Activated CD8-positive, alpha-beta memory T cell treated with anti-CD3 and anti-CD28 coated beads for 4 hours (primary cell): ENCODE measurements at places on chromosomes 11 and 22.
A peak's percentile ranks its signal among the peaks of the same experiment; 100 is the strongest.

- DNase-seq: no peak
These were observed 14.0 kb upstream of the PARVG start for GRCh38 chr22:44166498-44167276.

GRCh38 chr11:66268952-66269905 lies 790 bp downstream of the RAB1B start:
- DNase-seq: no peak

DNA sequence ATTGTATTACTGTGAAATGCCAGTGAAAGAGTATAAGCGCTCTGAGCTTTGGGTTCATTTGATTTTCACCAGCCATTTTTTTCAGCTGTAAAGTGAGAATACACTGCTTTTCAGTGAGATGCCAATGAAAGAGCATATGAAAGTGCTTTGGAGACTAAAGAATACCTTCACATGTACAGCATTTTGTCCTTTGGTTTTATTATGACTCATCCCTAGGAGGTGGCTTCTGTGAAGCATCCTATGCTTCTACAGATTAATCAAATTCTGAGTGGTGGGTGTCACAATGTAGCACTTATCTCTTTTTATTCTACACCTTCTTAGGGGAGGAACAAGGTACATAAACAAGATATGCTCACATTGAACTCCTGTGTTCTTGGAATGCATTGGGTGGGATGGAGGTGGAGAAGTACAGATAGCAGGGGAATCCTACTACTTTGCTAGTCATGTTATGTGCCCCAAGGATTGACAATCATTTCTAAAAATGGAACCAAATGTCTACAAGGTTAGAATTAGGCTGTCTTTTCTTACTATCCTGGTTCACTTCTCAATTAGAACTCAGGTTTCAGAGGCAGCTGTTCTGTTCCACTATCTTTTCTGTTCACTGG lies 18.7 kb downstream of the TRIM44 start:
- no peak for DNase-seq

DNA sequence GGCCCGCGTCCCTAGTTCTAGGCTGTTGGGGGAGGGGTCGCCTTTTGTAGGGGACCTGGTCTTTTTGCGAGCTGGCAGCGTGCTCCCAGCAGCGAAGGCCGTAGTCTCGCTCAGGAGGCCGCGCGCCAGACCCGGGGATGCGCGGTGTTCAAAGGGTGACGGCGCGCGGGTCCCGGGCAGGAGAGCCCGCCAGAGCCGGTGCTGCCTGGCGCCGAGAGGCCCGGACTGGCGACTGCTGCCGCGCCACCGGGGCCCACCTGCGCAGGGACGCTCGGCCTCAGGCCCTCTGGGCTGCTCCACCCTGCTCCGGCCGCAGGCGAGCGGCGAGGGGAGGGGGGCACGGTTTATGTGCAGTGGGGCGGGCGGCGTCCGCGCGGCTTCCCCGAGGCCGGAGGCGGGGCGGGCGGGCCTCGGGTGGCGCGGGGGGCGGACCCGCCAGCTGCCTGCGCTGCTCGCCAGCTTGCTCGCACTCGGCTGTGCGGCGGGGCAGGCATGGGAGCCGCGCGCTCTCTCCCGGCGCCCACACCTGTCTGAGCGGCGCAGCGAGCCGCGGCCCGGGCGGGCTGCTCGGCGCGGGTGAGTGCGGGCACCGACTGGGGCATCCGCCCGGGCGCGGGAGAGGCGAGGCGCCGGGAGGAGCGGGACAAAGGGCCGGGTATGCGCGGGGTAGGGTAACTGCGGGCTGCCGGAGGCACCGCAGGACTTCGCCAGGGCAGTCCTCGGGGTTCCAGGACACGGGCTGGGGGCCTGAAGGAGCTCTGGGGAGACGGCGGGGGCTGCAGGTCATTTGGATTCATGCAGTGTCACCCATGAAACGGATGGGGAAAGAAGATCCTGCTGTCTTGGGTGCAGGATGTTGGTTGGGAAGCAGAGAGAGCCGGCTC lies at the start of gene PRSS23:
TSS of gene PRSS23 (plus strand) at position 467 of the 884 bp plus-strand sequence. CDS start 7,102 bp downstream, outside the sequence.
- no peak for DNase-seq

DNA sequence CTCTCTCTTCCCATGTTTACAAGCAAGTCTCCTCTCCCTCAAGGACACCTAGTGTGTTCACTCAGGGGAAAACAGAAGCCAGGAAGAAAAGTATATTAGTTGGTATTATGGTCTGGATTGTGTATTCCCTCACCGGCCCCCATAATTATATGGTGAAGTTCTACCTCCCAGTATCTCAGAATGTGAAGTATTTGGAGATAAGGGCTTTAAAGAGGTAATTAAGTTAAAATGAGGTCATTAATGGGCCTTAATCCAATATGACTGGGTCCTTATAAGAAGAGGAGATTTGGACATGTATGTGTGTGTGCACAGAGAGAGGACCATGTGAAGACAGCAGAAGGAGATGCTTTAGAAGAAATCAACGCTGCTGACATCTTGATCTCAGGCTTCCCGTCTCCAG lies 26.5 kb upstream of the THY1 start:
- DNase-seq: no peak

- no peak for DNase-seq
These were observed 9.7 kb downstream of the FBLN1 start for GRCh38 chr22:45512363-45512762.

DNA sequence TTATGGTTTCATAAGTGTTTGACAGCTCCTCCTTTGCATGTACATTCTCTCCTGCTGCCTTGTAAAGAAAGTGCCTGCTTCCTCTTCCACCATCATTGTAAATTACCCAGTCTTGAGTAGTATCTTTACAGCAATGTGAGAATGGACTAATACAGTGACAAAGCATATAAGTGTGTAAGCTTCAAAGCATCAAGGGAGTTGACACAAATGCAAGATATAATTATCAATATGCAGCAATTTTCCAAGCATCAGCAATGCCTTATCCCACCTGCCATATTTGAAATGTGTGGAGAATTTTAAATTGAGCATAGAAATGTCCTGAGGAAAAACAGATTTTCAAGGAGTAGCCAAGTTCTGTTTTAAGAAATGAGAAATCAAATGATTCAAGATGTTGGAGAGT lies 1.7 kb upstream of the OR5AL1 start:
- no peak for DNase-seq

DNA sequence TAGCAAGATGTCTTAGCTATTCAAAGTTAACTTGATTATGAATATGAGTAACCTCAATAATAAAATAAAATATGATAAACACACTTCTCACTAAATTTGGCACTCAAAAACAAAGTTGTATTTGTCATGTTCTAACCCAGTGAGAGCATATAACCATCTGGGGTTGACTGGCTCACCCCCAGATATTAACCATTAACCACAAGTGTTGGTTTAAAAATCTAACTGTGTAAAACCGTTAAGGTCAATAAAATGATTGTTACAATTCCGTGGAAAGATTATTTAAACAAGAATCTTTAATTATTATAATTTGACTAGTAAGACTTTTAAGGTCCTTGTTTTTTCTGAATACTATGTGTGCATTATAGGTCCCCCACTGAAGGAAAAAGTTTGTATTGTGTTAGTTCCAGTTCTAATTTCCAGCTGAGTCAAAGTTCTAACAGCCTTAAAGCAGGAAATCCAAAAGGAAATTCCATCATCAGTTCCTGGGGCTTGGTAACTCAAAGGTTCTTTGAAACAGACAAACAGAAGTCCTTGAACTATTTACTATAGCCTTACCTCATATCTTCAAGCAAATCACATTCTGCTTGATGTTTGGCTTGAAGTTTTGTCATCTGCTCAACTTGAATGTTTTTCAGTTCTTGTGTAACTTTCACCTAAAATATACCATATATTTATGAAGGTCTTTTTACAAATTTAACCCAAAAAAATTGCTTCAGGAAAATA lies 2.5 kb downstream of the FCHSD2 start:
- DNase-seq: no peak

GRCh38 chr11:75562836-75563484 lies 907 bp downstream of the SERPINH1 start:
- DNase-seq: no peak

DNA sequence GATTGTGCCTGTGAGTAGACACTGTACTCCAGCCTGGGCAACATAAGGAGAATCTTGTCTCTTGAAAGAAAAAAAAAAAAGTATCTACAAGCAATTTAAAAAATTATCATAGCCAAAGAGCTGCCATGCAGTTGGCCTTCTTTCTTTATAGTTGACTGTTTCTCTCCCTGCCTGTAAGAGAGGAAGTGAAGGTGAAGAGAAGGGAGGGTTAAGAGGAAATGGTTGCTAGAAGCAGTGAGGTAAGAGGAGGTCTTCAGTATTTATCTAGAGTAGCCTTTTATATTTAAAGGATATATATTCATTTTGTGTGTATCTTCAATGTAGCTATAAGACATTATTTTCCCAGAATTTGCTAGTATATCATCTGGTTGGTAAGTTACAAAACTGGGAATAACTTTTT lies 217.9 kb downstream of the TMEM135 start:
- no peak for DNase-seq

GRCh38 chr11:57424792-57425564 lies 1.9 kb downstream of the SLC43A3 start:
- DNase-seq: peak; percentile 88

- no peak for DNase-seq
These were observed 402.8 kb downstream of the CNTN5 start for GRCh38 chr11:99423428-99423983.

GRCh38 chr11:12150831-12151382 lies 40.5 kb downstream of the MICAL2 start:
- DNase-seq: no peak

DNA sequence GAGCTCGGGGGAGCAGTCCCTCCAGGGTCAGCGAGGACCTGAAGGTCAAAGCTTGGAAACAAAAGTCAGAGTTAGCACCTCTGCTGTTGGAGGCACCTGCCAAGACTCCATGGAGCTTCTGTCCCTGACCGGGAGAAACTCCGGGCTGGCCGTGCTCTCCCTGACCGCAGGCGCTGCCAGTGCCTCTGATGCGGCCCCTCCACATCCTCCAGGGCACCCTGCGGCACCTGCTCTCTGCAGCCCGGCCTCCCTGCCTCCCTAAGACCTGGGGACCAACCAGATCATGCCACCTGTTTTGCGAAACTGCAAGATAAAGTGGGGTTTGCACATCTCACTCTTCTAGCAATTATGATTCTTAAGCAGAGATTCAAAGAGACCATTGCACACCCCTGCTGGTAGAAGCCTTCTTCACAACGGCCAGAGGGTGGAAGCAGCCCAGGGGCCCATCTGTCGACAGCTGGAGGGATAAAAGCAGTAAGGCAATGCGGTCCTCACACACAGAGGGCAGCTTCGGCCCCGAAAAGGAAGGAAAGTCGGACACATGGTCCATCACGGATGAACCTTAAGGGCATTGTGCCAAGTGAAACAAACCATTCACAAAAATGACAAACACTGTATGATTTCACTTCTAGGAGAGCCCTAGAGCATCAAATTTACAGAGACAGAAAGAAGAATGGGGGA lies 477.1 kb downstream of the BRD1 start:
- DNase-seq: no peak

DNA sequence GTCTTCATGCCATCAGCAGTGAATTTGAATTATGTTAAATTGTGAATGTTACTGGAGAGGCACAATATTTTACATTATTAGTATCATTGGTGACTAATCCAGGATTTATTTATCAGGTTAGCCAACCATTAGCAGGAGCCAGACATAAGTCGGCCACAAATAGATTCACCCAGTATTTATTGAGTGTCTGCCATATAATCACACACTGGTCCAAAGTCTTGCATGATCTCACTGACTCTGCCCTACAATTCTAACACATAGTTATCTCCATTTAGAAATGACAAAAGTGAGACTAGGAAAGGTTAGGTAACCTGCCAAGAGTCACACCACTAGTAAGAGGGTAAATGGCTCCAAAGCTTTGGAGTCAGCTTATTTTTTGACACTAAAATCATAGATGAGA lies 179.6 kb downstream of the BLID start:
- no peak for DNase-seq

- DNase-seq: no peak
These were observed 550.9 kb upstream of the CCDC90B start for GRCh38 chr11:83836883-83837654.

DNA sequence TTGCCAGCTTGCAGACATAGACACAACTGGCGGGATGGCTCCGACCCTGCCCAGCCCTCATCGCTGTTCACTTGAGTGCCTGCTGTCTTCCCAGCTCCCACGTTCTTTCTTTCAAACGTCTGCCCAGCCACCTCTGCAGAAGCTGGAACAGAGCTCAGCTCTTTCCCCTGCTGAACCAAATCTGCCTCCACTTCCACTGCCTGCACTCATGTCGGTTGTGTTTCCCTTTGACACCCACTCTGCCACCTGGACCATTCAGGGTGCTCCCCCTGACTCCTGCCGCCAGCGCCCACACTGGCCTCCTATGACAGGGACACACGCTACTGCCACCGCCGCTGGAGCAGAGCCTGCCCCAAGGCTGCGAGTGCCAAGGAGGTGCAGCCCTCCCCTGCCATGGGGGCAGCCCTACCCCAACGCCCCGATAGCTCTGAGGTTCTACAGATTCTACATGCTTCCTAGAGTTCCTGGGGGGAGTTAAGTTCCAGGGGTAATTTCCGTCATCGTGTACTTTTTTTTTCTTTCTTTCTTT lies 37.9 kb downstream of the TST start:
- DNase-seq: no peak

GRCh38 chr22:45974498-45974897 lies 2.5 kb downstream of the WNT7B start:
- no peak for DNase-seq

GRCh38 chr22:37801946-37802309 lies 5.8 kb upstream of the GCAT start:
- no peak for DNase-seq

GRCh38 chr22:48663297-48663696 lies 1164.4 kb downstream of the BRD1 start:
- DNase-seq: no peak

DNA sequence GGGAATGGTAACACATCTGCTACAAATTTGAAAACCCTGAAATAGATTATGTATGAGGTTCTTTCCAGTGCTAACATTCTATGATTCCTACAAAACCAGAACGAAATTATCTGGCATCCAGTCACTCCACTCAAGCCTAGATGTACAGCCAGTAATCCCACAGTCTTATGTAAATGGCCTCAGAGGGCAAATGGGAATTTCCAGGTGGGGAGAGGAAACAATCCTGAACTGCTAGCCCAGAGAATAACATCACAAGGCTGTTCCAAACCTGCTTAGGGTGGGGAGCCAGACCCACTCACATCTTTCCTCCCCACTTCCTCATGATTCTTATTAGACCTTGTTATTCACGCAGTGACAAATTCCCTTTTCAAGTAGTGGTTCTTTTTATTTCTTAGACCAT lies 3.5 kb downstream of the FIBIN start:
- no peak for DNase-seq

- no peak for DNase-seq
These were observed 142.8 kb downstream of the SHANK2 start for GRCh38 chr11:71109586-71109985.

- DNase-seq: no peak
These were observed 131.8 kb upstream of the PARVA start for GRCh38 chr11:12245549-12246016.

DNA sequence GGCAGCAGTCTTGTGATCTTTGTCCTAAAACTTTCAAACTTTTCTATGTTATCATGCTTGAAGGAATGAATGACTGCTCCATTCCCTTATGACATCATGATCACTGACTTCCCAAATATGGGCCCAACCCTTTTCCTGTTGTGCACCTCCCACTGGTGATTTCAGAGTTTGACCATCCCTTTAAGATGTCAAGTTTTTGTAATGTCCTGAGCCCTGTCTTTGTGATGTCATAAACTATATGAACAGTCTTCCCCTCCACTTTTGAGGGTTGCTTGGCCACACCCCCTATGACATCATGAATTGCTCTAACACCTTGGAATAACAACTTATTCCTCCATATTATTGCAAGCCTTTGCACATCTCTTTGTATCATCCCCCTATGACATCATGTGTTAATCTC lies 16.5 kb upstream of the NUCB2 start:
- DNase-seq: no peak

GRCh38 chr11:44776551-44777208 lies 49.9 kb downstream of the TSPAN18 start:
- no peak for DNase-seq

- DNase-seq: no peak
These were observed 1.8 kb downstream of the SIK3 start for GRCh38 chr11:117096201-117096991.
